Activated T-helper 1 cell treated with anti-CD3 and anti-CD28 coated beads, Interleukin-12 subunit alpha, Interleukin-12 subunit beta, Interleukin-2, Interleukin-4 antibody, amounts not matched to agents 30 ng/mL and 10 ng/mL and 1 ng/mL, durations not matched to agents 14 hours and 24 hours and 36 hours (primary cell): ENCODE measurements at places on chromosomes 1 and 21. TPM values are rescaled to one million over a fixed set of nuclear protein-coding genes. Genes with fewer than 3 reads are reported as not detected.
A peak's percentile ranks its signal among the peaks of the same experiment; 100 is the strongest.

DNA sequence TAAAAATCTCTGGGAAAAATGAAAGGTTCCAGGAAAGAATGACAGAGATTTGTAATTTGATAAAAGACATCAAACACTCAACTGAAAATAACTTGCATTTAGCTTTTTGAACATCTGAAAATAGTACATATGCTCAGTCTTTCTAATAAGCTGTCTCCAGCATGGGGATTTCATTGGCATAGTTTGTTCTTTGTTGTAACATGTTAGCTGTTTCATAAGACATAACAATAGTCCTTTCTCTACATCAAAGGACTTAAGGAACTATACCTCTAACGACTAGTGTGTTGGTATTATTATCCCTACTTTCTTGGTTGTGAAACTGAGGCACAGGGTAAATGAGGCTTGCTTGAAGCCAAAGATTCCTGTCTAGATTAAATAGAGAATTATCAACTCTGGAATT is 22.0 kb downstream of the EIF2B3 start:
- peaks cover 16% of the 10 kb centered on the region for H3K36me3 ChIP-seq
- no peak for DNase-seq
- H3K4me1 ChIP-seq: no peaks in the 10 kb centered on the region
- no peaks in the 10 kb centered on the region for H3K27me3 ChIP-seq
- no peak overlapping the region for H3K27ac ChIP-seq
- no peak overlapping the region for H3K4me3 ChIP-seq

GRCh38 chr1:163054181-163054591 is 15.0 kb upstream of the RGS4 start:
- H3K36me3 ChIP-seq: no peaks in the 10 kb centered on the region
- peaks cover 2% of the 10 kb centered on the region for H3K27me3 ChIP-seq
- no peak for DNase-seq
- no peak overlapping the region for H3K27ac ChIP-seq

GRCh38 chr1:56534130-56534651 is 45.2 kb downstream of the PLPP3 start:
- no peaks in the 10 kb centered on the region for H3K27me3 ChIP-seq
- H3K4me3 ChIP-seq: no peak overlapping the region
- no peak for DNase-seq
- no peaks in the 10 kb centered on the region for H3K36me3 ChIP-seq
- H3K4me1 ChIP-seq: no peaks in the 10 kb centered on the region
- H3K27ac ChIP-seq: no peak overlapping the region

Gene S100A12
- not detected in 2 replicates for total RNA-seq

Gene AUNIP
- 10.2 and 12.3 TPM in 2 replicates for total RNA-seq

DNA sequence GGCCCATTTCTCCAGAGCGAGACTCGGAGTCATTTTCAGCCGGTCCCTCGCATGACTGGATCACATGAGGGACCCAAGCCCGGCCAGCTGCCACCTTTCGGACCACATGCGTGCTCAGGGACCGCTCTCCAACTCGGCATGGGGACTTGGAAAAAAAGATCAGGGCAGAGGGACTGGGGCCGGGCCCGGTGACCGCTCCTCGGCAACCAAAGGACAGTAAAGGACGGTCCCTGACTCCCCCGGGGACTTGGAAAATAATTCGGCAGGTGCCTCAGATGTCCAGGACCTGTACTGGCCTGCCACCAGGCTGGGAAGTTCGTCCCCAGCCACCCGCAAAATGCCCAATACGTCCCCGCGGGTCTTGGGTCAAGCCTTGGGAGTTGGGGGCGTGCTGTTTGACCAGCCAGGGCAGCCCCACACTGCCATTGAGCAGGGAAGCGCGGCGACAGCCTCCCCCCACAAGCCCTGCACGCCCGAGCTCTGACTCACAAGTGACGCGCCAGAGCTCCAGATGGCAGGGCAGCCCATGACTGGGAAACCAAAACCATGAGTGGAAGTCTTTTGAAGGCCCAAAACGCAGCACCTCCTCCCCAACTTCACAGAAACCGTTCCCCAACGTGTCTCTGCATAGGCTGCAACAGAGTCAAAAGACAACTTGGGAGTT is 134.5 kb downstream of the LIPI start:
- H3K4me3 ChIP-seq: no peak overlapping the region
- H3K36me3 ChIP-seq: peaks cover 2% of the 10 kb centered on the region
- no peaks in the 10 kb centered on the region for H3K27me3 ChIP-seq
- H3K27ac ChIP-seq: peak overlapping the region; percentile 29
- DNase-seq: no peak

Gene FBXO2
- 0.60 and 0.93 TPM in 2 replicates for total RNA-seq

DNA sequence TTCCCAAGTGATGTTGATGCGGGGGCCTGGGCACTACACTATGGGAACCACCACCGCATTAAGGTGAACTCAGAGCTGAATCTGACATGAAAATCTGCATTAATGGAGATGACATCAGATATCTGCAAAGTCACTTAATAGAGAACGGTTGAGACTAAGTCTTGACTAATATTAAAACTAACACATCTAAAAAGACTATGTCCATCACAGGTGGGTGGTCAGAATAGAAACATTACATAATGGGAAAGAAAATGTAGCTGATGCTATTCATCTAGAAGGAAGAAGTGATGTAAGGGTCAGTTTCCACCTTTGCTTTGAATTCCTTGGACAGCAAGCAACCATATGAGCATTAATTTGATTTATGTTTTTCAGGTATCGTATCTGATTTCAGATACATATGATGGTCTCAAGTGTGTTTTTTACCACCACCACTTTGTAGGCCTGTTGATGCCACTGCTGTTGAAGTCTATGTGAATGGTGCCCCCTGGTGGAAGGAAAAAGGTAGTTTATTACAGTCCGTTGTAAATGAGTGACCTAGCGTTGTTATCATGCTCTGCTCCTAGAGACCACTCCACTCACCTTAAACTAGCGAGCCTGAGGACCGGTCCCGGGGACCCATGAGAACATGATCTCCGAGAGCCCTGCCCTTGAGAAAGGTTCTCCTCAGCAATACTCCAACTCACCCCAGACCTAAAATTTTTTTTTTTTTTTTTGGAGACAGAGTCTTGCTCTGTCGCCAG is 73.5 kb downstream of the BACH1 start:
- no peak overlapping the region for H3K4me3 ChIP-seq
- peaks cover 3% of the 10 kb centered on the region for H3K36me3 ChIP-seq
- peaks cover 30% of the 10 kb centered on the region for H3K4me1 ChIP-seq

Gene CKS1B
- 151 and 158 TPM in 2 replicates for total RNA-seq

GRCh38 chr21:28230559-28230958 is 762.1 kb downstream of the LTN1 start:
- DNase-seq: no peak
- peaks cover 2% of the 10 kb centered on the region for H3K27me3 ChIP-seq
- no peaks in the 10 kb centered on the region for H3K4me1 ChIP-seq
- H3K36me3 ChIP-seq: no peaks in the 10 kb centered on the region

GRCh38 chr1:172476218-172476811 is 32.4 kb upstream of the PIGC start:
- H3K4me1 ChIP-seq: peaks cover 9% of the 10 kb centered on the region
- no peaks in the 10 kb centered on the region for H3K36me3 ChIP-seq
- H3K4me3 ChIP-seq: no peak overlapping the region
- H3K27me3 ChIP-seq: no peaks in the 10 kb centered on the region
- H3K27ac ChIP-seq: no peak overlapping the region

GRCh38 chr1:236052232-236052993 is 12.5 kb downstream of the NID1 start:
- no peak overlapping the region for H3K27ac ChIP-seq
- H3K4me1 ChIP-seq: no peaks in the 10 kb centered on the region
- H3K27me3 ChIP-seq: peaks cover 27% of the 10 kb centered on the region
- H3K36me3 ChIP-seq: peaks cover under 1% of the 10 kb centered on the region

GRCh38 chr1:156772222-156772621 is 4.9 kb downstream of the PRCC start:
- no peaks in the 10 kb centered on the region for H3K27me3 ChIP-seq
- H3K36me3 ChIP-seq: peaks cover 33% of the 10 kb centered on the region
- no peak for DNase-seq
- H3K4me1 ChIP-seq: peaks cover 57% of the 10 kb centered on the region

DNA sequence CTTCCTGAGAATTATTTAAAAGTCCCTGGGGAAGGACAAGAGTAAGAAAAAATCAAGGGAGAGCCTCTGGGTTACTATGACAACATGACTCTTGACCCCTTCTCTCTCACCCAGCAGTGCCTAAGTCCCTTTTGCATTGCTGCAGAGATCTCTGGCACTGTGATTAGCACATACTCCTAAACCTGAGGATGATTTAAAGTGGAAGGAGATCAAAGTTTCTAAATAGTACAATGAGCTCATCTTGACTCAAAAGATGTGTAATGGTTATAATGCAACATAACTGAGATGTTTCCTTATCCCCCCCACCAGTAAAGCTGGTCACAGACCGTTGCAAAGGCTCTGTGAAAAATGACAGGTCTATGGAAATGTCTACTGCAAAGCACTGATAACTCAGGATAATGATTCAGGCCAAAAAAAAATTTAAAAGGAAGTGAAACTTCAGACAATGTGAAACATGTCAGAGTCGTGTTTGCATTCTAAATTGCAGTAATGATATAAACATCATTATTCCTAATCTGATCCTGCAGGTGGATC is 519.2 kb downstream of the KIF26B start:
- H3K36me3 ChIP-seq: no peaks in the 10 kb centered on the region
- H3K27ac ChIP-seq: no peak overlapping the region
- H3K27me3 ChIP-seq: no peaks in the 10 kb centered on the region

GRCh38 chr1:111192658-111193519 is 7.6 kb downstream of the DENND2D start:
- H3K27me3 ChIP-seq: no peaks in the 10 kb centered on the region
- peaks cover 94% of the 10 kb centered on the region for H3K36me3 ChIP-seq
- H3K4me3 ChIP-seq: peak overlapping the region; percentile 48
- peak overlapping the region; percentile 74 for H3K27ac ChIP-seq
- DNase-seq: no peak

- peaks cover 2% of the 10 kb centered on the region for H3K27me3 ChIP-seq
- no peak for DNase-seq
- H3K4me3 ChIP-seq: no peak overlapping the region
- H3K4me1 ChIP-seq: no peaks in the 10 kb centered on the region
- no peak overlapping the region for H3K27ac ChIP-seq
- no peaks in the 10 kb centered on the region for H3K36me3 ChIP-seq
Observed at GRCh38 chr1:14441302-14441741, 157.2 kb upstream of the KAZN start.

GRCh38 chr1:14568716-14569355 is 29.6 kb upstream of the KAZN start:
- H3K4me3 ChIP-seq: no peak overlapping the region
- no peak for DNase-seq
- H3K36me3 ChIP-seq: no peaks in the 10 kb centered on the region
- no peak overlapping the region for H3K27ac ChIP-seq

GRCh38 chr1:201625226-201625761 is 86.4 kb downstream of the NAV1 start:
- H3K27me3 ChIP-seq: no peaks in the 10 kb centered on the region
- no peaks in the 10 kb centered on the region for H3K4me1 ChIP-seq
- no peaks in the 10 kb centered on the region for H3K36me3 ChIP-seq
- H3K4me3 ChIP-seq: no peak overlapping the region

- no peak for DNase-seq
- peaks cover 18% of the 10 kb centered on the region for H3K36me3 ChIP-seq
- peaks cover 72% of the 10 kb centered on the region for H3K4me1 ChIP-seq
- H3K27me3 ChIP-seq: no peaks in the 10 kb centered on the region
- H3K4me3 ChIP-seq: no peak overlapping the region
Observed at GRCh38 chr1:214445831-214446614, 105.4 kb downstream of the PTPN14 start.

- H3K4me3 ChIP-seq: no peak overlapping the region
- peaks cover 5% of the 10 kb centered on the region for H3K27me3 ChIP-seq
- no peaks in the 10 kb centered on the region for H3K36me3 ChIP-seq
- DNase-seq: no peak
- no peak overlapping the region for H3K27ac ChIP-seq
- peaks cover 5% of the 10 kb centered on the region for H3K4me1 ChIP-seq
Observed at GRCh38 chr1:23995431-23995837, 15.3 kb upstream of the SRSF10 start.

GRCh38 chr1:182596934-182597333 is 7.3 kb downstream of the RGS16 start:
- H3K4me3 ChIP-seq: no peak overlapping the region
- peaks cover 11% of the 10 kb centered on the region for H3K36me3 ChIP-seq
- no peak for DNase-seq
- H3K27me3 ChIP-seq: peaks cover 2% of the 10 kb centered on the region
- H3K27ac ChIP-seq: no peak overlapping the region
- peaks cover 16% of the 10 kb centered on the region for H3K4me1 ChIP-seq

Gene TAS1R1
- total RNA-seq: not detected in 2 replicates

Gene CD1D
- total RNA-seq: 0.22 TPM in 1 of 2 replicates, not detected in the other

Gene TNFSF18
- total RNA-seq: not detected in 2 replicates

DNA sequence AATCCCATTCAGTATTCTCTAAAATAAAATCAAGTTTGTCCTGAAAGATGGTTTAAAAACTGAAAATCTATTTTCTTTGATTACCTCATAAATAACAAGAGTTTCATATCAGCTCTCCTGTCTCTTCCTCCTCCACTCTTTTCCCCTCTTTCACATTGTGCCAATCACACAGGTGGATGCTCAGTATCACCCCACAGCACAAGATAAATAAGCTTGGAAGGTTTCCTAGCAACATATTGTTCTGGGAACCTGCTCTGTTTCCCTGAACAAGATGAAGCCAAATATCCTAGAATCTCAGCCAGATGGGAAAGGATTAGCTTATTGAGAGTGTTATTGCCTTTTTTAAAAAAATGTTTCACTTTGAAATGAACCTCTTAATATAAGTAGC is 45.7 kb upstream of the CACYBP start:
- DNase-seq: no peak
- no peak overlapping the region for H3K4me3 ChIP-seq
- H3K27me3 ChIP-seq: no peaks in the 10 kb centered on the region
- H3K36me3 ChIP-seq: peaks cover 4% of the 10 kb centered on the region
- H3K27ac ChIP-seq: no peak overlapping the region
- H3K4me1 ChIP-seq: peaks cover 40% of the 10 kb centered on the region

GRCh38 chr1:228087771-228088251 is 5.3 kb downstream of the ARF1 start:
- DNase-seq: no peak
- H3K27me3 ChIP-seq: no peaks in the 10 kb centered on the region
- H3K4me1 ChIP-seq: peaks cover 82% of the 10 kb centered on the region
- H3K4me3 ChIP-seq: peak overlapping the region; percentile 34

- H3K36me3 ChIP-seq: no peaks in the 10 kb centered on the region
- no peak overlapping the region for H3K27ac ChIP-seq
- no peak overlapping the region for H3K4me3 ChIP-seq
- DNase-seq: no peak
Observed at GRCh38 chr1:31750858-31751510, 13.2 kb downstream of the ADGRB2 start.

Gene ADGRL4
- not detected in 2 replicates for total RNA-seq

GRCh38 chr1:244840219-244840794 is 4.8 kb downstream of the COX20 start:
- H3K36me3 ChIP-seq: peaks cover 58% of the 10 kb centered on the region
- H3K27me3 ChIP-seq: no peaks in the 10 kb centered on the region
- peak overlapping the region; percentile 47 for H3K27ac ChIP-seq
- no peak for DNase-seq
- H3K4me3 ChIP-seq: no peak overlapping the region

Gene FCGR1A
- total RNA-seq: not detected in 2 replicates

Gene TCP10L
- total RNA-seq: 0.59 and 0.93 TPM in 2 replicates

- H3K4me3 ChIP-seq: no peak overlapping the region
- H3K27me3 ChIP-seq: peaks cover 28% of the 10 kb centered on the region
- no peak for DNase-seq
- H3K4me1 ChIP-seq: no peaks in the 10 kb centered on the region
- no peak overlapping the region for H3K27ac ChIP-seq
- no peaks in the 10 kb centered on the region for H3K36me3 ChIP-seq
Observed at GRCh38 chr1:209875515-209875914, 47.7 kb downstream of the UTP25 start.

Gene RPTN
- total RNA-seq: not detected in 2 replicates

- no peak overlapping the region for H3K4me3 ChIP-seq
- no peak overlapping the region for H3K27ac ChIP-seq
- no peak for DNase-seq
- peaks cover 5% of the 10 kb centered on the region for H3K4me1 ChIP-seq
- no peaks in the 10 kb centered on the region for H3K36me3 ChIP-seq
Observed at GRCh38 chr1:8017495-8018197, 8.5 kb downstream of the ERRFI1 start.
